Activated T-helper 1 cell treated with anti-CD3 and anti-CD28 coated beads, Interleukin-12 subunit alpha, Interleukin-12 subunit beta, Interleukin-2, Interleukin-4 antibody, amounts not matched to agents 30 ng/mL and 10 ng/mL and 1 ng/mL, durations not matched to agents 14 hours and 24 hours and 36 hours (primary cell): ENCODE measurements at places on chromosomes 4 and X.

GRCh38 chrX:29992083-29992482 lies 223.3 kb upstream of the MAGEB2 start:
- no peak overlapping the region for H3K27ac ChIP-seq
- no peak for DNase-seq
- H3K4me3 ChIP-seq, result no peak overlapping the region
- no peaks in the 10 kb centered on the region for H3K4me1 ChIP-seq

GRCh38 chr4:184474263-184475095 lies at the start of gene IRF2:
TSS of gene IRF2 (minus strand) at chr4:184474550. CDS start at chr4:184429064, 45,486 bp downstream.
- H3K36me3 ChIP-seq, result peaks cover 34% of the 10 kb centered on the region
- peak; percentile 94 for DNase-seq
- H3K27ac ChIP-seq, result peak within 1 kb of the TSS; percentile 96
- H3K4me1 ChIP-seq, result peaks cover 64% of the 10 kb centered on the region

DNA sequence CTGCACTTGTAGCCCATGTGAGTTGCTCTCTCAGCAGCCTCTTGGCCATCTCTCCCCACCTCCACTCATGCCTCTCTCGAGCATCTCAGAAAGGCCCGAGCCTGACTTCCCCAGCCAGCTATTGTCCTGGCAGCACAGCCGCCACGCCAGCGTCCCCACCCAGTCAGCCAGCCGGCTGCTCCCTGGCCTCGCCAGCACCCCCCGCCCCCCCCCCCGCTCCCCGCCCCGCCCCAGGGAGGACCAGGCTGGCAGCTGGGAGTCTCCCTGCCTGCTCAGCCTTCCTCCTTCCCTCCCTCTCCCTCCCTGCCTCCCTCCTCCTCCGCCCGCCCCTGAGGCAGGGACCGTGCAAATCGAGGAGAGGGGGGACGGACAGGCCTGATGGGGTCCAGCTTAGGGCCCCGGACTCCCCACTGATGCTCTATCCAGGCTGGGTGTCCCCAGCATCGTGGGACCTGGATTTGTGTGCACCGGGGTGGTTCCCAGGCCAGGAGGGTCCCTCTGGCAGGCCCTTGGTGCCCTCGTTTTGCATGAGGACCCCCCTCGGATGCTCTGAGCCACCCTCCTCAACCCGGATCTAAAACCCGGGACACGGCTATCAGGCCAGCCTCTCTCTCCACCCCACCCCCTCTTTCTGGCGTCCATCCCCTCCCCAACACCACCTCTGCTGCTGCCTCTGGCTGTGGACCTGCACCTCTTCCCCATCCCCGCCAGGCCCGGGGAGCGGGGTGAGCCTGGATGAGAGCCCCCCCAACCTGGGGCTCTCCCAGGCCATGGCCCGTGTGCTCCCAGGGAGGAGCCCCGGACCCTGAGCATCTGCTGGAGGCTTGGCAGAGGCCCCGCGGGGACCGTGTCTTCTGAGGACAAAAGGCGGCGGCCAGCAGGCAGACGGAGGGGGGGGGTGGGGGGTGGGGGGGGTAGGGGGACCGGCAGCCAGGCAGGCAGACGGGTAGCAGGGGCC lies at the start of gene GPR173:
GPR173 (plus strand) TSS at position 621 of the 958 bp plus-strand sequence. CDS start 27,833 bp downstream, outside the sequence.
- peaks cover 7% of the 10 kb centered on the region for H3K27me3 ChIP-seq
- DNase-seq, result no peak
- no peak within 1 kb of the TSS for H3K4me3 ChIP-seq
- no peaks in the 10 kb centered on the region for H3K4me1 ChIP-seq

DNA sequence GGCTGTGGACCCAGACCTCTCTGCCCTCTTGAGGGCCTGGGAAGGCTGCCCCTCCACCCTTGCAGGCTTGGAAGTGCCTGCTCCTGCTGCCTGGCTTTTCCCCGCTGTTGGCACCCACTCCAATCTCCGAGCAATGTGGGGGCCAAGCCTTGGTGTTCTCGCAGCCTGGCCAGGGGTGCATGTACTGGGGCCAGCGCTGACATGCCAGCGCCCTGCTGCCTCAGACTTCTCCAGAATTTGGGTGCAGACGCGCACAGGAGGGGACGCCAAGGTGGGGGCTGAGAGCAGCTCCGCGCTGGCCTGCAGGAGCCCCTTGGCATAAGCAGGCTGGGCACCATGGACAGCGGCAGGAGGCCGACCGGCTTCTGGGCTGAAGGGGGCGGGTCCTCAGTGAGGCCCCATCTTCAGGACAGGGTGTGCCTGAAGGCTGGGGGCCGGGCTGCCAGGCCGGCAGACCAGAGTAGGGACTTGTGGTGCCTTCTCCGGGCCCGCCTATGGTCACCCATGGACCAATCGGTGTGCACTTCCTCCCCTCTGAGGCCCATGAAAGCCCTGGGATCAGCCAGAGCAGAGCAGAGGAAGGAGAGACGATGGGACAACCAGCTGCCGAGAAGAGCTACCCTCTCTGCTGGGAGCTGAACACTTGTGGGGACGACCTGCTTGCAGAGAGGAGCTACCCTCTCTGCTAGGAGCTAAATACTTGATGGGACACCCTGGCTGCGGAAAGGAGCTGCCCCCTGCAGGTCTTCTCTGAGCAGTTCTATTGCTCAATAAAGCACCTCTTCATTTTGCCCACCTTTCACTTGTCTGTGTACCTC lies 118.3 kb downstream of the DNAAF6 start:
- no peaks in the 10 kb centered on the region for H3K4me1 ChIP-seq
- no peaks in the 10 kb centered on the region for H3K36me3 ChIP-seq
- no peak overlapping the region for H3K4me3 ChIP-seq
- H3K27ac ChIP-seq, result no peak overlapping the region
- peaks cover 6% of the 10 kb centered on the region for H3K27me3 ChIP-seq
- no peak for DNase-seq

DNA sequence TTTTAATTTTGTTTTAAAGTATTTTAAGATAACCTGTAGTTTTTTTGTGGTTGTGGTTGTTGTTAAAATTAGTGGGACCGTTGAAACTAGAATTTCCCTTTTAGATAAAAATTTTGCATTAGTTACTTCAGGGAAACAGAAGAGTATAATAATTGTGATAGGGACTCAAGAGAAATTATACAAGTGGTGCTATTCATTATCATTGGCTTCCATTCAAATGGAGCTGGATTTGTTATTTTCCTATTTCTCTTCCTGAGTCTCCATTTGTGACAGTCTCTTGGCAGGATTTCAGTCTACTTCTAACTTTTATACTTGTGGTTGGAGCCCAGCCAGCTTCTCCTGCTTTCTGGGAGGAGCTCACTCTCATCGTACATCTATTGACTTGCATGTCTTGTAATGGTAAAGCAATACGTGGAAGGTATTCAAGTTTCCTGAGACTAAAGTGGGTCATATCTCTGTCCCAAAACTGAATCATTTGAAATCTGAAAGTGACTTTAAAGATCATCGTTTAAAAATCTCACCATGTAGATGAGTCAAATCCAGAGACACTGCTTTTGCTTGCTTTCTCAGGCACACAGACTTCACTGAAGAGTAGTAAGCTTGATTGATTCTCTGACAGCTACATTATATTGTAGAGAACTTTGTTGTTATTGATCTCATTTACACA lies 155.8 kb downstream of the RPA4 start:
- no peaks in the 10 kb centered on the region for H3K27me3 ChIP-seq
- peak overlapping the region; percentile 52 for H3K27ac ChIP-seq
- peaks cover 11% of the 10 kb centered on the region for H3K4me1 ChIP-seq

DNA sequence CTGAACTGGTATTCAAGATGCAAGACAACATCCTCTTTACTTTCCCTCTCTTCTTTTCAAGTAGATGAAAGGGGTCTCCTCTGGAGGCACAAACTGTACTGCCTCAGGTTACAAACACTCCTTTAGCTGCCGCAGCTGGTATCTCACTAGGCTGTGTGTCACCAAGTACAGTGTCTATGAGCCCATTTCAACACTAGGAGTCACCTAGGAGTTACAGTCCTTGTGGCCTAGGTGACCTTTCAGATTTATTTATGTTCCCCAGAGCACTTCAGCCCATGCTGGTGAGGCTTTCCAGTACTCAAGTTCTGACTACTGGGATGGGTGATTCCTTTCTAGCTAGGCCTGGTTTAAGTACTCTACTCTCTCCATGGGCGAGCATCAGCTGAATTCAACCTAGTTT lies 32.4 kb upstream of the TMLHE start:
- H3K27me3 ChIP-seq, result peaks cover 3% of the 10 kb centered on the region
- H3K4me1 ChIP-seq, result peaks cover 9% of the 10 kb centered on the region
- no peak overlapping the region for H3K4me3 ChIP-seq

GRCh38 chrX:10235851-10236250 lies 79.1 kb downstream of the CLCN4 start:
- peaks cover 2% of the 10 kb centered on the region for H3K27me3 ChIP-seq
- no peaks in the 10 kb centered on the region for H3K36me3 ChIP-seq
- H3K27ac ChIP-seq, result no peak overlapping the region
- H3K4me1 ChIP-seq, result no peaks in the 10 kb centered on the region

DNA sequence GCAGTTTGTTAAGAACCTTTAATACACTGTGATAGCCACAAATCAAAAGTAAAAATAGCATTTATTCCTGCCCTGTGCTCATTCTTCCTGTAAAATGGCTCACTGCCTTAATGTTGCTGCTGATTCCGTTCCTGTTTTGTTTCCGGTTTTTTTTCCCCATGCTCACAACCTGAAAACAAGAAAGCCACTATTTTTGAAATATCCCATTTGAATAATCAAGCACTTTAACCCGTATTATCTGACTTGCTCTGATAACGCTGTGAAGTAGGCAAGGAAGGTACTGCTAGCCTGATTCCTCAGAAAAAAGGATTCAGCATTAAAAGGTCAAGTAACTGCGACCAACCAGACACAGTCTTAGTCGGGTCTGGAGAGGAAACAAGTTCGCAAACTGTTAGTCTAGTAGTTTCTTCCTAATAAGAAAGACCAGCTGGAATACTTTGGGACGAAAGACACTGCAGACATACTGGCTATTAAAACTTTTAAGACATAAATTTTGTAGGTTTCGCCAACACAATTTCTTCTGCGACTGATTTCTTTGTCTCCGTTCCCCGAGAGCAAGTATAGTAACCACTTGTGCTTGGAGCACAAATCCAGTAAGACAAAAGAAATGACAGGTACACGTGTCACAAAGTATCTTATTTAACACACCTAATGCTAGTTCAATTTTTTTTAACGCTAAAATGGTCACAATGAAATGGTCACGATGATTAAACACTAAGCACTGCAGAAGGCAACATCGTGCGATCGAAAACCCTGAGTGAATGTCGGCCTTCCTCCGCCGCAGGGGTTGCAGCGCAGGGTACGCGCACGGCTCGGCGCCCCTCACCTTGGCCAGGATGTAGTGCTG lies 802 bp downstream of the COX18 start:
- H3K4me1 ChIP-seq, result peaks cover 52% of the 10 kb centered on the region
- H3K36me3 ChIP-seq, result peaks cover 25% of the 10 kb centered on the region
- peak overlapping the region; percentile 99 for H3K27ac ChIP-seq
- no peaks in the 10 kb centered on the region for H3K27me3 ChIP-seq

GRCh38 chrX:134461437-134461836 lies 1.5 kb downstream of the HPRT1 start:
- H3K4me1 ChIP-seq, result peaks cover 19% of the 10 kb centered on the region
- no peak for DNase-seq
- no peak overlapping the region for H3K27ac ChIP-seq
- H3K4me3 ChIP-seq, result peak overlapping the region; percentile 90
- peaks cover 2% of the 10 kb centered on the region for H3K36me3 ChIP-seq

GRCh38 chr4:184169225-184169867 lies 48.3 kb downstream of the ENPP6 start:
- peaks cover 22% of the 10 kb centered on the region for H3K27me3 ChIP-seq
- no peak overlapping the region for H3K4me3 ChIP-seq
- no peak overlapping the region for H3K27ac ChIP-seq

- peaks cover 2% of the 10 kb centered on the region for H3K27me3 ChIP-seq
- no peaks in the 10 kb centered on the region for H3K4me1 ChIP-seq
- no peak for DNase-seq
These were observed 142.8 kb upstream of the PPP1R2C start for GRCh38 chrX:42920752-42921151.

DNA sequence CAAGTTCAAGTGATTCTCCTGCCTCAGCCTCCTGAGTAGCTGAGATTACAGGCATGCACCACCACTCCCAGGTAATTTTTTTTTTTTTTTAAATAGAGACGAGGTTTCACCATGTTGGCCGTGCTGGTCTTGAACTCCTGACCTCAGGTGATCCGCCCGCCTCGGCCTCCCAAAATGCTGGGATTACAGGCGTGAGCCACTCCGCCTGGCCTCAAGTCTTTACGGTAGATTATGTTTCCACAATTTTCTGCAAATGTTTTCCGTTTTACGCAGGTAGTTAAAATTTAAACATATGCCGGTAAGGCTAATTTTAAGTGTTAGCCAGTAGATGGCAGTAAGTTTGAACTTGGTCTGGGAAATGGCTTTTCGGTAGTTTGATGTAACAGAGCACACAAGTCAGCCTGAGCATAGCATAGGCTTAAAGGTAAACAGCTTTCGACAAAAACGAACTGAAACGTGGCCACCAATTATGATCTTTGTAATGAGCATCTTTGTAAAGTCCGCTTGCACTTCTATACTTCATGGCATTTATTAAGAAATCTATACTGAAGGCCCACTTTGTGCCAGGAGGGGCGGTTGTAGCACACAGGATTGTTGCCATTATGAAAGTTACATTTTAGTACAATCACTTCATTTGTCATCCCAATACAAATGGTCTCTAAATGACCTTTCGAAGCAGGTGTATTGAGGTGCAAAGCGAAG lies 31.1 kb downstream of the CCKAR start:
- DNase-seq, result no peak
- H3K36me3 ChIP-seq, result no peaks in the 10 kb centered on the region
- H3K4me1 ChIP-seq, result peaks cover 13% of the 10 kb centered on the region

DNA sequence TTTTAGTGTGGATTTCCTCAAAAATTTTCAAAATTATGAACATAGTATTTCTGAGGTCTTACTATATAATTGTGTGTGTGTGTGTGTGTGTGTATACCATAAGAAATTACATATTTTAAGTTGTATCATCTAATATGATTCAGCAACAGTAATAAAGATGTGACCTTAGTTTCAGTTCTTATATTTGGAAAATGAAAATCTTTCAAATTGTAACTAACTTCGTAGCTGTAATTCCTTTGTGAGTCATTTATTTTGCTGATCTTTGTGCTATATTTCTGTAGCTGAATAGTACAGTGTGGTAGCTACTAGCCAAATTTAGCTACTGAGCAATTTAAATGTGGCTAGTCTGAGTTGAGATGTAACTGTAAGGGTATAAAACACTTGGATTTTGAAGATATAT lies 116.4 kb downstream of the RAP1GDS1 start:
- DNase-seq, result no peak
- H3K27me3 ChIP-seq, result no peaks in the 10 kb centered on the region
- H3K27ac ChIP-seq, result no peak overlapping the region
- peaks cover 13% of the 10 kb centered on the region for H3K36me3 ChIP-seq

DNA sequence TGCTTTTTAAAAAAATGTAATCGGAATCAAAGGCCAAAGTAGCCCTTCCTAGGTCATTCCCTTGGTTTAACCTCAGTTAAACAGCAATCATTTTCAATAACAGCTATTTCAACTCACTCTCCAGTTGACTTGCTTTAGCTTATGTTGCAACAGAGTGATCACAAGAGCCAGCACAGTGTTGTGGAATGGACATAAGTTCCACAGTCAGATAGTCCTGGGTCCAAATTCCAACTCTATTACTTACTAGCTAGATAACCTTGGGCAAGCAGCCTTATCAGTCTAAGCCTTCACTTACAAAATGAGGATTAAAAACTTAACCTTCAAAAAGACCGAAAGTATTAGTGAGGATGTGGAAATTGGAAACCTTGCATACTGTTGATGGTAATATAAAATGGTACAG lies 9.2 kb upstream of the GPC3 start:
- H3K27me3 ChIP-seq, result peaks cover 3% of the 10 kb centered on the region
- no peak overlapping the region for H3K27ac ChIP-seq
- DNase-seq, result no peak
- H3K4me3 ChIP-seq, result no peak overlapping the region
- no peaks in the 10 kb centered on the region for H3K4me1 ChIP-seq

- H3K36me3 ChIP-seq, result no peaks in the 10 kb centered on the region
- H3K27ac ChIP-seq, result no peak overlapping the region
- no peak for DNase-seq
These were observed 285.6 kb downstream of the TENM3 start for GRCh38 chr4:182528819-182529218.
